ENCODE measurements at places on chromosomes 6 and 20.

- peak; percentile 72 for DNase-seq
Measured at GRCh38 chr6:90393232-90393884, 96.7 kb upstream of the BACH2 start.

DNA sequence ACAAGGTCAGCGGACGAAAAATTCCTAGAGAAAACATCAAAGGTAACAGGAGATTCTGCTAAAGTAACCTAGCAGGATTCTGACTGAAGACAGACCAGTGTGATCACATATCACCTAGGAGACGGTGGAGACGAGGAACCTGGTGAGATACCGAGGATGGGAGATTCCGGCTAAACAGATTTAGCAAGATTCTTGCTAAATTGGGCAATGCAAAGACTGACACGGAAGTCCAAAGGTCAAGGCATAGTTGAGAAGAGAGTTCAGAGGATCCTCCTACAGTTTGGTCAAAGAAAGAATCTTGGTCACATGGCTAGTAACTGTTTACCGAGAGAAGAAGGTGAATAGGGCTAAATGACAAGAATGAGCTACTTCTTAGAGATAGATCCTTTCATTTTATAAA, 61.1 kb downstream of the TMEM170B start:
- DNase-seq = no peak

GRCh38 chr6:118530942-118531341, 17.2 kb upstream of the PLN start:
- no peak for DNase-seq

GRCh38 chr20:62087227-62087626, 21.5 kb upstream of the TAF4 start:
- DNase-seq = no peak

- DNase-seq = no peak
Measured at GRCh38 chr6:107509506-107509905, 19.6 kb downstream of the SOBP start.

- DNase-seq = no peak
Measured at GRCh38 chr6:22952097-22952496, 382.7 kb downstream of the HDGFL1 start.

GRCh38 chr6:141501616-141502015, 631.1 kb upstream of the GJE1 start:
- no peak for DNase-seq

Measured in neural crest cell (in vitro differentiated cells).